Camera-type eye (tissue), 1 donor: ENCODE measurements at places on chromosomes 6 and 20. TPM values are rescaled to one million over a fixed set of nuclear protein-coding genes. Genes with fewer than 3 reads are reported as not detected.

MOXD1 gene
- total RNA-seq: 16.7 TPM

OR2H2 gene
- total RNA-seq: not detected

MCHR2 gene
- total RNA-seq: not detected

ID4 gene
- total RNA-seq: 56.0 TPM

INSM1 gene
- 25.6 TPM for total RNA-seq

RBPJL gene
- total RNA-seq: not detected

MPC1 gene
- total RNA-seq: 41.2 TPM

NOX3 gene
- not detected for total RNA-seq

C20orf202 gene
- total RNA-seq: 0.77 TPM

HDAC2 gene
- total RNA-seq: 172 TPM

GCM1 gene
- not detected for total RNA-seq

LY86 gene
- 2.1 TPM for total RNA-seq
